Left cardiac atrium (tissue), 4 donors: ENCODE measurements at places on chromosomes 2 and 18.

- peak; percentile 37 for DNase-seq
These were observed 25.6 kb downstream of the MRPL33 start for GRCh38 chr2:27796791-27797765.

GRCh38 chr18:37440206-37440605 lies 125.4 kb downstream of the CELF4 start:
- DNase-seq, result no peak

GRCh38 chr18:42509750-42510415 lies 554.8 kb downstream of the PIK3C3 start:
- no peak for DNase-seq

GRCh38 chr18:24055009-24055804 lies 40.7 kb downstream of the TTC39C start:
- DNase-seq, result no peak

DNA sequence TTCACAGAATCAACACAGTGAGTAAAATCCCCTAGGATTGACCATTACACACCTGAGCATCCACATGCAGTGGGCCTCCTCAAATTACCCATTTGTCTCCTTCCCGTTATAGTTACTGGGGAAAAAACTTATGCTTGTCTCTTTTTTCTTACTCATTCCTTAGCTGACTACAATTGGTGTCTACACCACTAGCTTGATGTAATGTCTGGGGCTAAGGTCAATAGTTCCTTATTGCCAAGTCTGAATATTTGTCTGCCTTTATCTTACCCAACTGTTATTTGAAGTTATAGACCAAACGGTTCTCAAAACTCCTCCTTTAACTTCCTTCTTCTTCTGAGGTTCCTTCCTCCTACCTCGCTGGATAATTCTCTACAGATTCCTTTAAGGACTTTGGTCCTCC lies 41.9 kb upstream of the TMEM17 start:
- DNase-seq, result no peak

DNA sequence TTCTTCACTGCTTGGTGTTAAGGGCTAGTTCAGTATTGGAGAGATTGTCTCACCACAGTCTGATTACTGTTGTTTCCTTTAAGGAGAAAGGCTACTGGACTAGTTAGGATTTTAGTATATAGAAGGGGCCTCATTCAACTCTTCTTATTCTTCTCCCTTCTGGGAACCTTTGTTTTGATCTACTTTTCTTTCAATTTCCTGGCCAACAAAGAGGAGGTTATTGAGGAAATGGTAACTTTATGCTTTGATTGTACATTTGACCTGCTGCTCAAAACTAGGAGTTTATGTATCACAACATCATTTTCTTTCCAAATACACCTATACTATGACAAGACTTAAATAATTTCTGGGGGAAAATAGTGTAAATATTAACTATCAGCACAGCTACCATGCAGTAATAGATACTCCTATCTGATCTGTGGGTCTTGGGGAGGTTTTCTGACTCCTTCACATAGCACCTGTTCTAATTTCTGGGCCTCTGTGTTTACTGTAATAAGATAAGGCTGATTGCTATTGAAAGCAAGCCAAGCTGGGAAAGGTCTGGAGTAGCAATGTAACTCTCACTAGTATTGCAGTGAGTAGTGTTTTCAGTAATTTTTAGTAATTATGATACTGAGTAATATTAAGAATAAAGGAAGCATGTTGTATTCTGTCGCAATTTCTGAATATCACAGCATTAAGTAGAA lies 395.3 kb downstream of the NUP35 start:
- DNase-seq, result no peak

- no peak for DNase-seq
These were observed 239.5 kb upstream of the MGAT5 start for GRCh38 chr2:134014196-134014960.

- DNase-seq, result no peak
These were observed 57.7 kb downstream of the BIN1 start for GRCh38 chr2:127048969-127049897.

DNA sequence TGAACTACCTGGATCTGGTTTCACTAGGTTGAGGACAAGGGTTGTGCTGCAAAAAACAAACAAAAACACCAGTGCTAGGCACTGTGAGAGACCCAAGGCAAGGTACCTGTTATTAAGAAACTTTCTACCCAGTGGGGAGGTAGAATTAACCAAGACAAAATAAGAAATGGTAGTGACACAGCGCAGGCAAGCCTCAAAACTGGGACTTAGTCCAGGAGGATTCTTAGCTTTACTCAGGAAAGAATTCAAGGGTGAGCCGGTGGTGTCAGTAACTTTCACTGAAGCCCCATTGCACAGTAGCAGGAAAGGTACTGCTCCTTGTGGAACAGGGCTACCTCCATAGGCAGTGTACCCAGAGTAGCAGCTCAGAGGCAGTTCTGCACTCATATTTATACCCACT lies 131.6 kb downstream of the SCG2 start:
- no peak for DNase-seq

GRCh38 chr2:58701688-58702301 lies 460.7 kb upstream of the FANCL start:
- no peak for DNase-seq

GRCh38 chr2:141493936-141494335 lies 636.9 kb downstream of the LRP1B start:
- DNase-seq, result no peak

DNA sequence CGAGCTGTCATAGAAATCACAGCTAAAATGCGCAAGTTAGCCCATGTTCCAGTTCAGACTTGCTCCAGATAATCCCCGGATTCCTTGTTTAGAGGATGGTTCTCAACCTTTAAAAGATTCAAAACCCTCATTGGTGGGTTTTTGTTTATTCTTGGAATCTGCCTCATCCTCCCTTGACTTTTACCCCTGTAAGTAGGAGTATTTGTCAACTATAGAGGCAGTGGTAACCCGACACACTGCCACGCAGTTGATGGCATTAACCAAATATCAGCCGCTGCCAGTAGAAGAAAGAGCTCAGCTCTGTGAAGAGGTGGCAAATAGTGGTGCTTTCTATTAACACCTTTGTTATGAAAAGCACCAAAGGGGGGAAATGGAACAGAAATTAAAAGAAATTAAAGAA lies 40.4 kb upstream of the SELENOI start:
- no peak for DNase-seq

GRCh38 chr2:239777219-239777618 lies 247.9 kb downstream of the NDUFA10 start:
- no peak for DNase-seq

GRCh38 chr2:45699032-45699658 lies 47.7 kb downstream of the PRKCE start:
- DNase-seq, result no peak

GRCh38 chr2:230152334-230152733 lies 67.5 kb downstream of the SP110 start:
- DNase-seq, result no peak

DNA sequence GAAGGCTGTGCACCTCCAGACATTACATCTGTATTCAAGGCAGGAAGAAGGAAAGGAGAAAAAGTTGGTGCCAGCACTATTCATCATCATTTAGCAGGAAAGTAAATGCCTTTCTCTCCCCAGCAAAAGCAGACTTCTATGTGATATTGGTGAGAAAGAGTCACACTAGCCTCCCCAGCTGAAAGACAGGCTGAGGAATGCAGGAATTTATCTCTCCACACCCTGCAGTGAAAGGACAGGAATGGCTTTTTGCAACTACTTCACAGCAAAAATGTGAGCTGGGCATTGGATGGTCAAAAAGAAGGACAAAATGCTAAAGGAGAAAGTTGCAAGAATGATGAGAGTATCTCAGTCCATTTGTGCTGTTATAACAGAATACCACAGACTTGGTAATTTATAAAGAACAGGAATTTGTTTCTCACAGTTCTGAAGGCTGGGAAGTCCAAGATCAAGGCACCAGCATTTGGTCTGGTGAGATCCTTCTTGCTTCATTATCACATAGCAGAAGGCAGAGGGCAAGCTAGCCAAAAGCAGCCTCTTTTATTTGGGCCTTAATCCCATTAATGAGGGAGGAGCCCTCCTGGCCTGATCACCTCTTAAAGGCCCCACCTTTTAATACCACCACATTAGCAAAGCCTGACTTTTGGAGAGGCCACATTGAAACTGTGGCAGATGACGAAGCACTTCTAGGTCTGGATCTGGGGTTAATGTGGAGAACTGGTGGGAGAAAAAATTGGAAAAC lies 388.1 kb upstream of the SLC14A2 start:
- DNase-seq, result no peak

DNA sequence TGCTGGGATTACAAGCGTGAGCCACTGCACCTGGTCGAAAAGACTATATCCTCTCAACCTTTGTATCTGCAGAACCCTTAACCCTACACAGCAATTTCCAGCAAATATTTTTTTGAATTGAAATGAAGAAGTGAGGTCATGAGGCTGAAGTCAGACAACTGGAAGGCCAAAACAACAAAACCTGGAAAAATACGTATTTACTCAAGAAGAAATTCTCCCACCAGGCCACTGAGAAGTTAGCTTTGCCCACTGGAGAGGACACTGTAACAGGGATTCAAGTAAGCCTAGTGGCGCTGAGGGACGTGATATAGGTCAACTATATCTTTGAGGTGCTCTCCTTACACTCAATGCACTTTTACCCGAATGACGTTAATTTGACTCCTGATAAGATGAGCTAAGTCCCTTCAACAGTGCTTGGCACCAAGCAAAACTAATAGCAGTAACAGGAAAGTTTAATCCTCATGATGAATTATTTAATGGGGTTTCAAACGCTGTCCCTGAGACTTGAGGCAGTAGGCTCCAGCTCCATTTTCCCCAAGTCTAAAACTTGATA lies 1.9 kb downstream of the HDLBP start:
- DNase-seq, result no peak

DNA sequence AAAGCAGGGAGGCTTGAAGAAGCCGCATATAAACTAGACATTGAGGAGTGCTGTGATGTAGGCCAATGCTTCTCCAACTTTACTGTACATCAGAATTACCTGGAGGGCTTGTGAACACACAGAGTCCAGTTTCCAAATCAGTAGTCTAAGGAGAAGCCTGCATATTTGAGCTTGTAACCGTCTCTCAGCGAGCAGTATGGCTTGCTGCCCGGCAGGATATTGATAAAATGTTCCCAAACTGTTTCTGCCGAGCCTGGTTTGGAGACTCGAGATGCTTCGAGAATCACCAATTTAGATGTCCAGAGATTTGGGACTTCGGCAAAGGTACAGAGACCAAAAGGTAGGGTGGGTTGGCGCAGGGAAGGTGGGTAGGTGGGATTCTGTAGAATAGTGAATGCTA lies 11.0 kb upstream of the RAB31 start:
- peak; percentile 47 for DNase-seq

DNA sequence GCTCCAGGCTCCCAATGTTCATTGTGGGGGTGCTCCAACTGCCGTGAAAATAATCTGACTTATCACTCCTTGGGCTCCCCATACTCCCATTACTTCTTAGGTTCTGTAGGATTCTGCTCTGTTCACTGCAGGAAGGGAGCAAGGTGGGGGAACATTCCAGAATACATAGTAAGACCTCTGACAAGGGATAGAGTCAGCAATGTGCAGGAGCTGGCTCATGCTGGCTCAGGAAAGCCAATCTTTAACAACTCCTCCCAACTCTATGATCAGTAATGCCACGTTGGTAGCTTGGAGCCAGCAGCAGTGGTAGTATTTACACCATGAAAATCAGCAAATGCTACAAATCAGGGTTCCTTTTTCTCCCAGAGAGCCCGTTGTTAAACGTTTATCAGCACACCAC lies 44.4 kb downstream of the FECH start:
- DNase-seq, result no peak

GRCh38 chr2:232481322-232482140 lies 6.1 kb downstream of the ECEL1 start:
- DNase-seq, result peak; percentile 12

DNA sequence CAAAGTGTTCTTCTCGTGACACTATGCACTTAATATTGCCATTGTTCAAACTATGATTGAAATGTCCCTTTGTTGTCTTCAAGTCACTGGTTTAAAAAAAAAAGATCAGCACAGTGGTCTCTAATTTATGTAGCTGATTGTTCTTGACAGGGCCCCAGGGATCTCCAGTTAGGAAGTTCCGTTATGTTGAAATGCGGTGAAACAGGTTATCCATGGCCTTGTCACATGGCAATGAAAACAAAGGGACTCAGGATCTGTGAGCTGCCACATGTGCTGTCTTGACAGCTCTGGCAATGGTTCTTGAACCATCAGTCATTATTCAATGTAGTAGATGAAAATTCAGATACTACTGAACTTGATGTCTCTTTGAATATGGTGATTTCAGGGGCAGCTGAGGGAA lies 147.4 kb downstream of the SETBP1 start:
- no peak for DNase-seq

DNA sequence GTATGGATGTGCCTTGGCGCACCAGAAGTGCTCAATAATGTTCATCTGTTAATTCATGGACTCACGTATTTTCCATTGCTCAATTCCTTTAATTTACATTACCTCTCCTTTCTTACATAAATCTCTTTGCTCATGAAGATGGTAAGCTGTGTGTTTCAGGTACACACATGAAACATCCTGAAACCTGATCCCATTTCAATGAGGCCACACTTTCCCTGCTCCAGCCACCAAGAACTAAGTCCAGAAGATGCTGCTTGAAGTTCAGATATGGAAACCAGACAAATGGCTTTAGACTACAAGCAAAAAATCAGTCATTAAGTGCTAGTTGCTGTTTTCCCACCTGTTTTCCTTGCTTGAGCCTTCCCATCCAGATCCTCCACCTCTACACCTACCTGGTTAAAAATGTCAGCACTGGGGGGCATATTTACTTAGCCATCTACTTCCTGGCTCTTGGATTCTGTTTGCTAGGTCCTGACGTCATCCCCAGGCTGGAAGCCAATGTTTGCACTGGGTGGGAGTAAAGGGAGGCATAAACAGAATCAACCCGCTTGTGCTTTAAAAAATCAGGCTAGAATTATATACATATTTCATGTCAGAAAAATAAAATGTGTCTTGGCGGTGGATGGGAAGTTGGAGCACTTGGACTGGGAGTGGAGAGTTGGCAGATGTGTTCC lies 309.7 kb downstream of the OSR1 start:
- DNase-seq, result peak; percentile 53

DNA sequence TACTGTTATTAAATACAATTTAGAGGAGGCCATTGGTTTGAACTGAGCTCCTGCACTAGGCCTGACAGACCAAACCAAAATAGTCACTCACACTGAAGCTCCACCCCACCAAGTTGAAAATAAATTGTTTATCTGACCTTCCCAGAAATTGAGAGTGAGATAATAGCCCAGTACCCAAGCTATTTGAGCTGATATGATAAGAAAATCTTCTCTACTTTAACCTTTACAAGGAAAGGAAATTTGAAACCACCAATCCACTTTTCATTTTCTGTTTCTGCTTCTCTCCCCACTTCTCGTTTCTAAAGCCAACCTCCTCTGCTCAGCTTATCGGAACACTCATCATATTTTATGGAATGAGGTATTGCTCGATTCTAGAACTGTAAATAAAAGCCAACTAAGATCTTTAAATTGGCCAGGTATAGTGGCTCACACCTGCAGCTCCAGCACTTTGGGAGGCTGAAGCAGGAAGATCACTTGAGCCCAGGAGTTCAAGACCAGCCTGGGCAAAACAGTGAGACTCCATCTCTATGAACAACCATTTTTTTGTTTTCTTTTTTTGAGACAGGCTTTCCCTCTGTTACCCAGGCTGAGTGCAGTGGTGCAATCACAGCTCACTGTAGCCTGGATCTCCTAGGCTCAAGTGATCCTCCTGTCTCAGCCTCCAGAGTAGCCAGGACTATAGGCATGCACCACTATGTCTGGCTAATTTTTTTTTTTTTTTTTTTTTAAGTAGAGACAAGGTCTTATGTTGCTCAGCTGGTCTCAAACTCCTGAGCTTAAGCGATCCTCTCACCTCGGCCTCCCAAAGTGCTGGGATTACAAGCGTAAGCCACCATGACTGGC lies 13.3 kb upstream of the GALM start:
- no peak for DNase-seq

GRCh38 chr2:54262015-54262765 lies 6.2 kb upstream of the TSPYL6 start:
- no peak for DNase-seq
